Thymus (tissue), 14 donors: ENCODE measurements at places on chromosomes 4 and X.

DNA sequence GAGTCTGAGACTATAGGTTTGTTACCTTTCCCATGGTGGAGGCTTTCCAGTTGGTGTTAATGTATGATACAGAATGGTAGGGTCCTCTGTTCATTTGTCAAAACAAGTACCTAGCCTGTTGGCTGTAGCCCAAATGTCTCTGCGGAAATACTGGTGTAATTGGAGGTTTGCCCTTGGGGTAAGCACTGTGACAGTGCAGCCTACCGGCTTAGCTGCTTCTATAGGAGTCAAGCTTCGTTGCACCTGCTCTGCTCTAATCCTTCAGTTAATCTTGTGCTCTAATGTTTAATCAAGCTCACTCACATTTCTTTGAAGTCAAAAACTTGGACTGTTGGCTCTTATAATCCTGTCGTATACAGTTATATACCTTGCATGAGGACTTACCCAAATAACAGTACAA, 203.4 kb downstream of the CCNG2 start:
- no peak for DNase-seq

- no peak for DNase-seq
Observed at GRCh38 chr4:168496834-168497233, at the start of gene PALLD. Gene PALLD (plus strand): TSS chr4:168497052.

- no peak for DNase-seq
Observed at GRCh38 chr4:3040452-3041191, 33.7 kb downstream of the HTT-AS start.

DNA sequence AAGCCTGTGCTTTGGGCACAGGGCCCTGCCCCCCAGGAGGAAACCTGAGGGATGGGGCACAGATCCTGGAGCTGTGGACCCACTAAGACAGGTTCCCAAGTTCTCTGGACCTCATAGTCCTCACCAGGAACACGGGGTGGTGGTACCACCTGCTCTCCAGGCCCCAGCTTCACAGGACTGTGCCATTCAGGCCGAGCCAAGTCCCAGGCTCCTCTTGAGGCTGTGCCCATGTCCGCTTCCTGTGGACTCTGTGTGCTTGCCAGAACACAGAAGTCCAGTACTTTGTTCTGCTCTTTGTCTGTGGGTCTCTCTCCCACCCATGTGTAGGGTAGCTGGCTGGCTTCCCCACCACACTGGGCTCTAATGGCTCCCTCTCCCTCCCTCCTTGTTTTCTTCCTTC, 104.5 kb upstream of the PSAPL1 start:
- no peak for DNase-seq

GRCh38 chr4:38670939-38671591, 7.1 kb downstream of the KLF3 start:
- DNase-seq: no peak

- no peak for DNase-seq
Observed at GRCh38 chr4:86032476-86033022, 327.3 kb downstream of the MAPK10 start.

GRCh38 chr4:83247415-83248357, 36.9 kb downstream of the COQ2 start:
- no peak for DNase-seq

DNA sequence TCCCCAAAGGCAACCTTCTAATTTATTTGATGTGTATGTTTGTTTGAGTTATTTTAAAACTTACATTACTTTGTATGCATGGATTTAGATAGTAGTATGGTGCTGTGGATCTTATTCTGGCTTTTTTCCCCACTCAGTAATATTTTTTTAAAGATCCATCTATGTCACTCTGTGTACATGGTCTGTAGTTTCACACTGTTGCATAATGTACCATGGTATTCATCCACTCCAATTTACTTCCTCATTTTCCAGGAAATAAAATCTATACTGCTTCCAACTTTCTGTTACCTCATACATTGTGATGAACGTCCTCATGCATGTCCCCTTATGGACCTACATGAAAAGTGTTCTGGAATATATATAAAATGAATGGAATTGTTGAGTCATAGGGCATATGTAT, 17.6 kb downstream of the ARMCX2 start:
- no peak for DNase-seq

DNA sequence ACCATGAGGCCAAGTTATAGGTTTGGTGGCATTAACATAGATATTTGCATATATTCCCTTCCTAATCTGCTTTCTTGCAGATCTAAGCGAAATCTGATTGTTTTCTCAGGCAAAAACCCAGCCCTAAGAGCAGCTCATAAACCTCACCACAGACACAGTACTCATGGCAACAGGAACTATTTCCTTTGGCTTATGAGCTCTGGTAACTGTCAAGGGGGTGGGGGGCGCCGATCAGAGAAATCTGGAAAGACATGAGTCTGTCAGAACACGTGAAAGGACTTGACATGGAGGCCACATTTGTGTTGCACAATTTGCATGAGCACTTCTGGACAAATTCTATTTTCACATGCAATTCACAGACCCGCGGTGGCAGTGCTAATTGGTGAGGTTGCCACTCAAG, 83.7 kb downstream of the MGST2 start:
- no peak for DNase-seq

- DNase-seq: no peak
Observed at GRCh38 chr4:143514169-143514495, 630 bp downstream of the SMARCA5 start.

DNA sequence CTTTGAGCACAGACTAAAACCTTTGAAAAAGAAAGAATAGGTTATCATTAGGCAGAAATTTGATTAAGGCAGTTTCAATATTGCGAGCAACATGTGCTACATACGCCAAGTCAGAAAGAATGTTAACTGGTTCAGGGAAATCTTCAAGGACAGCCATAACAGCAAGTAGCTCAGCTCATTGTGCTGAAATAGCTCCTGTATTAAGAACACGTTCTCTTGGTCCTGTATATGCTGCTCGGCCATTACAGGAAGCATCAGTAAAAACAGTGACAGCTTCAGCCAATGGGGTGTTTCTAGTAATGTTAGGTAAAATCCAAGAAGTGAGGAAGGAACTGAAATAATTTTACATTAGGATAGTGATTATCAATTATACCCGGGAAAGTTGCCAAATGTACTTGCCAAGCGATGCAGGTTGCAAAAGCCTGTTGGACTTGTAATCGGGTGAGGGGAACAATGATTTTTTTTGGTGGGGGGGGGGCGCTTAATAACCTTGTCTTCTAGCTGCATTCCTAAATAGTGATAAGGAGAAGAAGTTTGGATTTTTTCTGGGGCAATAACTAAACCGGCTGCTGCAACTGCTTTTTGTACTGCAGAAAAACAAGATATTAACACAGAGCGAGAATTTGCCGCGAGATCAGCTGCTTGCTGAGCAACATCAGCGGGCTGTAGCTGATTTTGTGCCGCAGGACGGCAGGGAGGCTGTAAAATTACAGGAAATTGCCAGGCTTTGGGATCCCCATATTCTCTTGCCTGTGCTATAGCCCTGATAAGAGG, 49.4 kb upstream of the RASSF6 start:
- DNase-seq: no peak

DNA sequence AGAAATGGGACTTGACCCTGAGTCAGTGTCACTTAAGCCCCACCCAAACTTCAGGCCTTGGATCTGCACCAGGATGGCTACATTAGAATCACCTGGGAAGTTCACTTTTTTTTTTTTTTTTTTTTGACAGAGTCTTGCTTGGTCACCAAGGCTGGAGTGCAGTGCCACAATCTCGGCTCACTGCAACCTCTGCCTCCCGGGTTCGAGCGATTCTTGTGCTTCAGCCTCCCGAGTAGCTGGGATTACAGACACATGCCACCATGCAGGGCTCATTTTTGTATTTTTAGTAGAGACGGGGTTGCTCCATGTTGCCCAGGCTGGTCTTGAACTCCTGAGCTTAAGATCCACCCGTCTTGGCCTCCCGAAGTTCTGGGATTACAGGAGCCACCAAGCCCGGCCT, 3.0 kb downstream of the NCBP2L start:
- no peak for DNase-seq

DNA sequence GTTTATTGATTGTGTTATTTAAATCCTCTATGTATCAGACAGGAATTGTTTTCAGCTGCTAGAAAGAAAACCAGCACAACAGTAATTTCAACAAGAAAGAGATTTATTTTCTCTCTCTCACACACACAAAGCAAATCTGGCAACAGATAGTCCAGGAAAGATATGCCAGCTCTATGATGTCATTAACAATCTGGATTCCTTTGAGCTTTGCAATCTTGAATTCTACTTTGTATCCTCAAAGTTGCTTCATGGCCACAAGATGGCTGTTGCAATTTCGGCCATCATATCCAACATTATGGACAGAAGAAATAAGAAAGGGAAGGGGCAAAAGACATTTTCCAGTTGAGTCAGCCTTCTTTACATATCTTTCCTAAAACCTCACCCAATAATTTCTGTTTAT, 19.8 kb upstream of the FMR1 start:
- DNase-seq: no peak

DNA sequence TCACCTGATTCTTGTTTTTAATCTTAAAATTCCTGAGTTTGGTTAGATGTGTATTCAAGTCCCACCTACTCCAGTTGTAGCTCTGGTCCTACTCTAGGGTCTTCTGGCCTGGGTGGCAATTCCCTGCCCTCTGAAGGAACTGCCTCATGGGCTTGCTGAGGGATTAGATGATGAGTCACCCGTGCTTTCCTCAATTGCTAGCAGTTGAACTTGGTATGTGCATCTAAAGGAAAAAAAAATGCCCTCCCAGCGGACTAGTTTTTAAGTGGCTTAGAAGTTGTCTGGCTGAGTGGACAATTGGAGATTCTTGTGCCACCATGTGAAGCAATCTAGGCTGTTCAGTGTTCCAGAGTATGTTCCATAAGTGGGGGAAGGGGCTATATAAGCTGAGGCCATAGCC, 127.0 kb downstream of the CCNG2 start:
- no peak for DNase-seq

DNA sequence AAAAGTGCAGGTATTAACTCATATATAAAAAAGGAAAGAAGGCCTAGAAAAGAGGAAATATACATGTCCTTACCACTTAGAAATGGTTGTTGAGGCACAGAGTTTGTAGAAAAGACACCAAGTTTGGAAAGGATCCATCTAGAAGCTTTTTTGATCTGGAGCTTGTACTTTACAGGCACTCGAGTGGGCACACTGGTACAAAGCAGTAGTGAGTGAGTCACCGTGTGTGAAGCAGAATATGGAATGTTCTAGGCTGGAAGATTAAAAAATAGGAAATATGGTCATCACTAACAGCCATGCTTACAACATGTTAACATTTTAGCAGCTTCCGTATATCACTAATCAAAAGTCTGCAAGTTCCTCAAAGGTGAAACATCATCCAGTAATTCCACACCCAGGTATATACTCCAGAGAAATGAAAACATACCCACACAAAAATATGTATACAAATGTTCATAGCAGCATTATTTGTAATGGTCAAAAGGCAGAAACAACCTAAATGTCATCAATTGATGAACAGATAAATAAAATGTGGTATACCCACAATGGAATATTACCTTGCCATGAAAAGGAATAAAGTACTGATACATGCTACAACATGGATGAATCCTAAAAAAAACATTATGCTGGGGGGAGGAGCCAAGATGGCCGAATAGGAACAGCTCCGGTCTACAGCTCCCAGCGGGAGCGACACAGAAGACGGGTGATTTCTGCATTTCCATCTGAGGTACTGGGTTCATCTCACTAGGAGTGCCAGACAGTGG, 69.5 kb downstream of the FRYL start:
- DNase-seq: no peak

GRCh38 chrX:38514016-38514854, 47.1 kb upstream of the TSPAN7 start:
- no peak for DNase-seq

- DNase-seq: no peak
Observed at GRCh38 chrX:131081772-131082740, 23.9 kb downstream of the ARHGAP36 start.

DNA sequence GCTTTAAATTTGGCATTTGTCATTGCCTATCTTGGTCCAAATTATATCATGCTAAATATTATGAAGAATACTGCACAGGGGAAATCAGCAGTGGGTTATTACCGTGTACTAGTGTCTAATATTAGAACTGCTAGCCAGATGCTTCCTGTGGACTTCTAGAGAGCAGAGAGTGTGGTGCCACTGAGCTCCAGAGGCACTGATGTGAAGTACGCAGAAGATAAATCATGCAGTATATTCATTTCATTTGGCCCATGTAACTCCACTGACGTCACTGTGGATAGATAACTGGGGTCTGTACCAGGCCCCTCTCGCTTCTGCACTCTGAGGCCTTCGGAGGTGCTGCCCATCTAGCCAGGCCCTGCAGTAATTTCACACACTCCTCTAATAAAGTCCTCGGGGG, 80.0 kb downstream of the ALPK1 start:
- no peak for DNase-seq

DNA sequence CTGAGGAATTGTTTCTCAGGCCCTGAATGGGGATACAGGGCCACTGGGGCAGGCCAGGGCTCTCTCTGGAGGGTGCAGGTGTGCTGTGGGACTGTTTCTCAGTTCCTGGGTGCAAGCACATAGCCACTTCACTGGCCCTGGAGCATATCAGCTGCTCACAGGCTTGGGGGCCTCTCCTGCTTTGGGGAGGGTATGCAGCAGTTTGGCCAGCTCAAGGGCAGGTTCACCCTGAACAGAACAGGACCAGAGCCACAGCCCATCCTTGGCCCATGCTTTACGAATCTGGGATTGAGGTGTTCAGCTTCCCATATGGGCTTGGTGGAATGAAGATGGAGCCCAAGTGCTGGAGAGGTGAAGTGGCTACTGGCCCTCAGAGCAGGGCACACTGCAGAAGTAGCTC, 186.5 kb downstream of the FBXO8 start:
- DNase-seq: no peak

- DNase-seq: no peak
Observed at GRCh38 chr4:38979511-38980230, 52.5 kb downstream of the TMEM156 start.

DNA sequence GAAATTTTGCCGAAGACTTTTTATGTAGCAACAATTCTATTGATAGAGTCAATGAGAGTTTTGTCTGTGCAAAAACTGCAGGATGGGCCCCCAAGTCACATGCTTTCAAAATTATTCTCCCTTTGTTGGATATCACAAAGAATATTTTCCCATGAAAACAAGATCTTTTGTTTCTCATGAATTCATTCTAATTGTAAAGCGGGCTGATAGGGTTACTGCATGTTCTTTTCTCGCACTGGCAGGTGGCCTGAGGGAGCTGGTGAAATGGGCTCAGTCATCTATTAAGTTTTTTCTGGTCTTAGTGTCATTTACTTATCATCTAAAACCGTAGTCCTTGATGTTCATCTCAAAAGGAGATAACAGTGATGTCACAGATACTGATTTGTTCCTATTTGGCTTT, 44.2 kb downstream of the MID1IP1 start:
- no peak for DNase-seq

GRCh38 chr4:15891312-15891711, 47.2 kb downstream of the FGFBP1 start:
- DNase-seq: no peak
